MCF 10A (cell line): ENCODE measurements at places on chromosomes 16 and 17. TPM values are rescaled to one million over a fixed set of nuclear protein-coding genes. Genes with fewer than 3 reads are reported as not detected.

Gene MYH2
- total RNA-seq: not detected in 2 replicates

DNA sequence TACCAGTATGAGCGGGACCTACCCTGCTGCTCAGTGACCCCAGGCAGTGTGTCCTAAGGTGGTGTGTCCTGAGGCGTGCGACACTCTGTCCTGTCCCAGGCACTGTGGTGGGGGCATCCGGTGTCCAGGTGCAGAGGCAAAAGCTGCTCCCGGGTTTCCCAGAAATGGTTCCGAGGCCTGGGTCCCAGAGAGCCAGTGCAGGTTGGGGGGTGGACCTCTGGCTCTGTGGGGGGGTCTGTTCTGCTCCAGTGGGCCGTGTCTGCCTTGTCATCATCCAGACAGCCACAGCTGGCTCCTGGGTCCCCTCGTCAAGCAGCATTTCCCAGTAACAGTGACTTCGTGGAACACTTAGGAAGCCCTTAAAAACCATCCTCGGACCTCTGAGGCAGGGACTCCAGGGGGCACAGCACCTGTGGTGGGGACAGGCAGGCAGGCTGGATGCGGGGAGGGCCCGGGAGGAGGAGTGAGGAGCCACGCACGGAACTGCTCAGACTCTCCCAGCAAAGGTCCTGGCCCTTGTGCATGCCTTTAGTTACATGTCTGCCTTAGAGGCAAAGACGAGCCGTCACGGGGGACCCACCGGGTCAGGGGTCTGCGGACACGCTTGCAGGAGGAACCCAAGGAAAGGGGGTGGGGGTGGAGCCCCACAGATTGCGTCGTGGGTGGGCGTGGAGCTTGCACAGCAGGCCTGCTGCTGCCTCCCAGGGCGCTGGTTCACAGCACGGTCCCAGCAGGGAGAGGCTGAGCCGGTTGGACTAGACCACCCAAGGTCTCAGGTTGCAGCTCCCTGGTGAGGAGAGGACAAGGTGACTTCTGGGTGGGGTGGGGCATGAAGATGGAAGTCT lies 5.6 kb downstream of the SLC16A3 start:
- H3K27ac ChIP-seq: no peak overlapping the region
- peaks cover 10% of the 10 kb centered on the region for H3K4me1 ChIP-seq
- no peak for DNase-seq
- H3K36me3 ChIP-seq: peaks cover 63% of the 10 kb centered on the region
- H3K27me3 ChIP-seq: no peaks in the 10 kb centered on the region

- no peak overlapping the region for H3K27ac ChIP-seq
- DNase-seq: no peak
- peaks cover 75% of the 10 kb centered on the region for H3K36me3 ChIP-seq
- no peaks in the 10 kb centered on the region for H3K4me1 ChIP-seq
- no peaks in the 10 kb centered on the region for H3K27me3 ChIP-seq
Measured at GRCh38 chr17:37116671-37117185, 168.0 kb downstream of the AATF start.

DNA sequence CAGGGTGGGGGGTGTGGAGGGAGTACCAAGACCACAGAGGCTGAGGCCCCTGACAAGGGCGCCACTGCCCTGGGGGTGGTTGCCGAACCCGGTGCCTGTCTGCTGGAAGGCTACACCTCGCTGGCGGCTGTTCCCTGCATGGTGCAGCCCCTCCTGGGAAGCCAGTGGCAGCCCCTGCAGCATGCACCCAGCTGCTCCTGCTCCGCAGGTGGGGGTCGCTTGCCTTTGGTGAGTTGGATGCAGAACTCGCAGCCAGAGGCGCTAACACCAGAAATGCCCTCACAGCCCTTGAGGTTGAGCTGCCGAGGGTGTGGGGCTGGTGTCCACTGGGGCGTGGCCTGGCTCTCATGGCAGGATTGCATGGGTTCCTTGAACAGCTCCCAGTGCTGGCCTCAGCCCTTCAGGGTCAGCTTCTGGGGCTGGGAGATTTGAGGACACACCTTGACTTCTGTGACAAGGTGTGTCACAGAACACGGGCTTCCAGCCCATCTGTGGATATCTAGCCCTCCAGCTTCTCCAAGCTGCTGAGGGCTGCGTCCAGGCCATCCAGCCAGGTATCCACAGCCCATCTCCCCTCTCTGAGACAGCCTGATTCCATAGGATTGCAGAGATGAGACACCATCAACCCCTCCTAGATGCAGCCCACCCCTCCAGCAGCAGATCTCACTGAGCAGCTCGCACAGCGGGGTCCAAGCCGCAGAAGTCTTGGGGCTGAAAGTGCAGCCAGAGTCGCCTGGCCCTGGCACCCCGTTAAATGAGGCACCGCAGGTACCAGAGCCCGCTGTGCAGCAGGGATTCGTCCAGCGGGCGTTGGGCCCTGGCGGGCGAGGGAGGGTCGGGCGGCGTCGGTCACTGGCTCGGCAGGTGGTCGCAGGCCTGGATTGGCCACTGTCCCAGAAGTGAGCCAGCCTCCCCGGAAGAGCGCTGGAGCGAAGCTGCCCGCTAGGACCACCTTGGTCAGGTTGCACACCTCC lies 586.3 kb downstream of the KCNJ18 start:
- H3K4me3 ChIP-seq: no peak overlapping the region
- DNase-seq: no peak
- no peaks in the 10 kb centered on the region for H3K4me1 ChIP-seq
- H3K27ac ChIP-seq: no peak overlapping the region
- H3K27me3 ChIP-seq: no peaks in the 10 kb centered on the region

DNA sequence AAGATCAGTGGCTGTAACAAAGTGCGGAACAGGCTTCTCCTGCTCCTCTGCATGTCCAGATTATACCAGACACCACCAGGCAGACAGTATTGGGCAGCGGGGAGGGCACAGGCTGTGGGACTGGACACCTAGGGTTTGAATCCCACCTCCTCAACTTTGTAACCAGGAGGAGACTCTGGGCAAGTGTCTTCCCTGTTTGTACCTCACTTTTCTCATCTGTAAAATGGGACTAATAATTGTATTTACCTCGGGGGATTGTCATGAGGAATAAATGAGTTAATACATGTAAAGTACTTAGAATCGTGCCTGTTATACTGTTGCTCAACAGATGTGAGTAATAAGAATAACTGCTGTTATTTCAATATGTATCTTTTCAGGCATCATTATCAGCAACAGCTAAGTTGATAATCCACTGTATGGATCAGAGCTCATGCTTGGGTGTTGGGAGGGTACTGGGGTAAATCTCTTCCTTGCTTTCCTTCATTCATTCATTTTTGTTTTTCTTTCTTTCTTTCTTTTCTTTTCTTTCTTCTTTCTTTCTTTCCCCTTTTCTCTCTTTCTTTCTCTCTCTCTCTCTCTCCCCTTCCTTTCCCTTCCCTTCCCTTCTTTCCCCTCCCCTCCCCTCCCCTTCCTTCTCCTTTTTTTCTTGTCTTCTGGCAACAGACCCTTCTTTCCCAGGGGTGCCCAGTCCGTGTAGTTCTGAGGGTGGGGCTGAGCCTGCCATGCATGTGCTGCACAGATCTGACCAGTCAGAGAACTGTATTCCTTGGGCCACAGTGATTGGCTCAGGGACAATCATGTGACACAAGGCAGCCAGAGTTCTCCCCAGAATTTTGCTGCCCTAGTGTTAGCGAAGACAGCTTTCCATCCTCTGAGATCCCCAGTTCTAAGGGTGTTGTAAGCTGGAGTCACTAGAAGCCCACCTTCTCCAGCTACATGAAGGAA lies 25.3 kb upstream of the BRD7 start:
- no peak for DNase-seq
- no peaks in the 10 kb centered on the region for H3K36me3 ChIP-seq
- peaks cover 28% of the 10 kb centered on the region for H3K4me1 ChIP-seq
- no peaks in the 10 kb centered on the region for H3K27me3 ChIP-seq

- H3K27me3 ChIP-seq: no peaks in the 10 kb centered on the region
- no peaks in the 10 kb centered on the region for H3K4me1 ChIP-seq
- peaks cover 62% of the 10 kb centered on the region for H3K36me3 ChIP-seq
- DNase-seq: no peak
Measured at GRCh38 chr17:4006165-4006589, 41.9 kb upstream of the ATP2A3 start.

- H3K36me3 ChIP-seq: peaks cover 33% of the 10 kb centered on the region
- DNase-seq: peak; percentile 4
- peak overlapping the region; percentile 94 for H3K4me3 ChIP-seq
Measured at GRCh38 chr16:47460359-47460710, 528 bp downstream of the ITFG1 start.

DNA sequence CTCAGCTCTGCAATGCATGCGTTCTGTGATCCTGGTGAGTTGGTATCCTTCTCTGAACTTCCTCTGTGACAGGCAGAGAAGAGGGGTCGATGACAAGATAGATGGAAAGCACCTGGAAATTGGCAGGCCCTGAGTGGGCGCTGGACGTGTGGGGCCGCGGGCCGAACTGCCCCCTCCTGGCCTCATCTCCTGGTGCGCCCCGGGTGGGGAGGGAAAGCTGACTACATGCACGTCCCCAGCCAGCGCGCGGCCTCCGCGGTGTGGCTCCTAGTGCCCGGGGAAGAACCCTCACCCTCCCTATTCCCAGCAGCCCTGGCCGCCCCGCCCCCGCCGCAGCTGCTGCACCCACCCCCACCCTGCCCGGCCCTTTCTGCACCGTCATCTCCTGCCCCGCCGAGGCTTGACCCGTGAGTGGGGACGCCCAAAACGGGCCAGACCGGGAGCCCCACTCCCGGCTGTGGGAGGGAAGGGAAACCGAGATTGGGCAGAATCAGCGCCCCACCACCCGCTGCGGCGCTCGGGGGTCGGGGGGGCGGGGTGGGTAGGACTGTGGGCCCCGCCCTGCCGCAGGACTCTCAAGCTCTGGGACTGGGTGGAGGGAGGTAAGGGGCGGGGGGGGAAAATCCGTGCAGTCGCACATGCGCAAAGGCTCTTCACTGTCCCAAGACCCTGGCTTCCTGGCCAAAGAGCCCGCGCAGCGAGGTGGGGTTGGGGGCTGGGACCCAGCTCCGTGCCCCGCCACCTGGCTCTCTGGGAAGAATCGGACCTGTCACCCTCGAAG lies at the start of gene NOL3:
NOL3 (plus strand) TSS at position 371 of the 781 bp plus-strand sequence.
- H3K4me3 ChIP-seq: peak within 1 kb of the TSS; percentile 83
- no peaks in the 10 kb centered on the region for H3K27me3 ChIP-seq
- peaks cover 34% of the 10 kb centered on the region for H3K4me1 ChIP-seq
- peak within 1 kb of the TSS; percentile 90 for H3K27ac ChIP-seq

- DNase-seq: peak; percentile 58
- peaks cover 4% of the 10 kb centered on the region for H3K4me1 ChIP-seq
- peaks cover 12% of the 10 kb centered on the region for H3K27me3 ChIP-seq
- H3K4me3 ChIP-seq: no peak overlapping the region
- H3K27ac ChIP-seq: no peak overlapping the region
Measured at GRCh38 chr17:35189291-35189690, 4.9 kb downstream of the SLC35G3 start.

- H3K27ac ChIP-seq: no peak overlapping the region
- peaks cover 10% of the 10 kb centered on the region for H3K36me3 ChIP-seq
- no peak overlapping the region for H3K4me3 ChIP-seq
- no peaks in the 10 kb centered on the region for H3K27me3 ChIP-seq
- H3K4me1 ChIP-seq: peaks cover 23% of the 10 kb centered on the region
- no peak for DNase-seq
Measured at GRCh38 chr17:50110591-50111349, 15.6 kb downstream of the PDK2 start.

GRCh38 chr17:69547947-69548346 lies 133.4 kb downstream of the MAP2K6 start:
- H3K4me1 ChIP-seq: peaks cover 10% of the 10 kb centered on the region
- H3K27me3 ChIP-seq: no peaks in the 10 kb centered on the region
- no peak overlapping the region for H3K4me3 ChIP-seq
- H3K36me3 ChIP-seq: no peaks in the 10 kb centered on the region
